ENCODE measurements at places on chromosomes 2 and 18.

- DNase-seq: no peak
Measured at GRCh38 chr2:97769308-97769707, 55.9 kb downstream of the ZAP70 start.

DNA sequence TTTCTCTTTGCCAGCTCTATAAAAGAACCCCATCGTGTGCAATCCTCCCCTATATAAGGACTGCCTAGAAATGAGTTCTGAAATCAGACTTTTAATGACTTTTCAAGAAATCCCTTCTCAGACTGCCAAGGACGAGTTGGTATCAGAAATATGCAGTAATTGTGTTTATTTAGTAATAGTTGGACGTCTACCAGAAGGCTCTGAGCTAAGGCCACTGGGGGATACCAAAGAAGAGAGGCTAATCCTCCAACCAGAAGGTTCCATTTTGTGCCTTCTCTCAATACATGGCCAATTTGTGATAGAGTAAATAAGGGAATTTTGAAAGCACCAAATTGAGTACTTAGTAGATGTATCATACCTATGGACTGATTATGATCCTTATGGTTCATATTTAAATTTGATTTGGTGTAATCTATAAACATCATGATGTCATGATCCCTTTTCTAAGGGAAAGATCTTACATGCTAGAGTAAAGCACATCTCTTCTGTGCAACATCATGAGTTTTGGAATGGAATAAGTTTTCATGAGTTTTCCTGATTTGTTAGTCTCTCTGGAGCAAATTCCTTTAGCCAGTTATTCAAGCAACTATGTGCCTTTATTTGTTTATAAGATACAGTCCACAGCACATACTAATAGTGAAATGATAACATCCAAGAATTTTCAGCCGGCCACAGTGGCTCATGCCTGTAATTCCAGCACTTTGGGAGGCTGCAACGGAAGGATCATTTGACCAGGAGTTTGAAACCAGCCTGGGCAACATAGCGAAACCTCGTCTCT lies 82.2 kb upstream of the LTBP1 start:
- DNase-seq: no peak

GRCh38 chr2:105790461-105791149 lies 45.9 kb downstream of the NCK2 start:
- DNase-seq: no peak

DNA sequence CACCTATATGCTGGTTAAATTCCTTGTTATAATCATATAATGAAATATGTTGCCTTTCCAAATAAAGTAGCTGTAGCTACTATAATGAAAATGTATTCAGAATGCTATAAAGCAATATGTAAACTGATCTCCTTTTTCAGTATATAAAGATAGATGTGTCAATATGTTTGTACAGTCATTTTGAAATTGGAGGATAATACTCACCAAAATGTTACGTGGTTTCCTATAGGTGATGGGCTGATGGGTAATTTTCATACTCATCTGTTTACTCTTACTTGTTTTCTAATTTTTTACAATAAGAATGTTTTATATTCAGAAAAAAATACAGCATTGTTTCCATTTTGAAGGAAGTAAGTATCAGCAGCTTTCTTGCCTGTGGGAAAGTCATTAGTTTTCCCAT lies 70.2 kb downstream of the PRKRA start:
- DNase-seq: peak; percentile 38

Data from activated CD4-positive, alpha-beta T cell treated with anti-CD3 and anti-CD28 coated beads, Interleukin-2, Interleukin-4, amounts not matched to agents 100 ng/mL and 50 ng/mL, durations not matched to agents 16 hours and 8 hours (primary cell).